GM13977 (cell line): ENCODE measurements at places on chromosomes 7 and 10.
A peak's percentile ranks its signal among the peaks of the same experiment; 100 is the strongest.

- DNase-seq = peak; percentile 79
These were observed 714 bp upstream of the KCND2 start for GRCh38 chr7:120272261-120272660.

GRCh38 chr7:140402178-140402835, 1.6 kb upstream of the RAB19 start:
- DNase-seq = no peak

- DNase-seq = no peak
These were observed 162.3 kb downstream of the SEM1 start for GRCh38 chr7:96547371-96547811.

GRCh38 chr7:139695588-139695987, 82.2 kb downstream of the HIPK2 start:
- DNase-seq = no peak

- no peak for DNase-seq
These were observed 1.5 kb downstream of the CFAP70 start for GRCh38 chr10:73357166-73357565.

DNA sequence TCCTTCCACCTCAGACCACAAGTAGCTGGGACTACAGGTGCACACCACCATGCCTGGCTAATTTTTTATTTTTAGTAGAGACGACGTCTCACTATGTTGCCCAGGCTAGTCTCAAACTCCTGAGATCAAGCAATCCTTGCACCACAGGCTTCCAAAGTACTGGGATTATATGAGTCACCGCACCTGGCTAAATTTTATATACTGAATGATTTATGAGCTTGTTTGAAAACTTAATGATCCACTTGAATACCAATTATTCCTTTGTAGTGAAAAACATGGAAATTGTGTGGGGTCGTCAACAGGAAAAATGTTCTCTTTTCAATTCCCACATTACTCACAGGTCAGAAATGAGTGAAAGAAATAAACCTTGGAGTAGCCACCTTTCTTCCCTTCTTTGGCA, 31.3 kb downstream of the RAPGEF5 start:
- DNase-seq = no peak

- no peak for DNase-seq
These were observed 83.9 kb downstream of the CHN2 start for GRCh38 chr7:29278337-29279069.

DNA sequence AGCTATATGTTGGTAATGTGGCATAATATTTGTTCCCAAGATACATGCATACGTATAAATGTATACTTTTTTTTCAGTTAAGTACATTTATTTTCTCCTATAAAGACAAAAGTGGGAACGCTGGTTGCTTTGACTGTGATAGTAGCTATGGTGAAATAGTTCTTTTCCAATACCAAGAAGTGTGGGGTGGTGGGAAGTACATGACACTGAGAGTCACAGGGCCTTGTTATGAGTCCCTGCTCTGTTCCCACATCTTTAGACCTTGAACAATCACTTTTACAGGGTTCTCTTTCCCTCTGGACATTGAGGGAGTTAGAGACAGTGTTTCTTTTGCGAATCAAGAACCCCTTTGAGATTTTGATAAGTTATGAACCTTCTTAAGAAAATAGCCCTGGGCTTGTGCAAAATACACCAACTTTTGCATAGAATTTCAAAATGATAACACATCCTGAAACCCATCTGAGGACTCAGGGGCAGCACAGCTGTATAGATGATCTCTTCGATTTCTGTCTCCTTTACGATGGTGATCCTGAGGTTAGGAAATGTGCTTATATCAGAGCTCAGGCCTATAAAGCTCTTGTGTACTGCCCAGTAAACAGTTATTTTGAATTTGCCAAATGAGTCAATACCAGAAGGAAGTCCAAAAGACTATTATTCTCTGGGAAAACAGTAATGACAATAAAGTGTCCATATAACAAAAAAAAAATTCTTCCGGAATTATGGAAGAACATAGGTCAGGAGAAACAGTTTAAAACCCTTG, 1.1 kb downstream of the LMOD2 start:
- DNase-seq = no peak

- peak; percentile 2 for DNase-seq
These were observed 33.1 kb downstream of the NUDT1 start for GRCh38 chr7:2275101-2275500.

- no peak for DNase-seq
These were observed 5.1 kb downstream of the CACNA2D1 start for GRCh38 chr7:82438521-82438920.

DNA sequence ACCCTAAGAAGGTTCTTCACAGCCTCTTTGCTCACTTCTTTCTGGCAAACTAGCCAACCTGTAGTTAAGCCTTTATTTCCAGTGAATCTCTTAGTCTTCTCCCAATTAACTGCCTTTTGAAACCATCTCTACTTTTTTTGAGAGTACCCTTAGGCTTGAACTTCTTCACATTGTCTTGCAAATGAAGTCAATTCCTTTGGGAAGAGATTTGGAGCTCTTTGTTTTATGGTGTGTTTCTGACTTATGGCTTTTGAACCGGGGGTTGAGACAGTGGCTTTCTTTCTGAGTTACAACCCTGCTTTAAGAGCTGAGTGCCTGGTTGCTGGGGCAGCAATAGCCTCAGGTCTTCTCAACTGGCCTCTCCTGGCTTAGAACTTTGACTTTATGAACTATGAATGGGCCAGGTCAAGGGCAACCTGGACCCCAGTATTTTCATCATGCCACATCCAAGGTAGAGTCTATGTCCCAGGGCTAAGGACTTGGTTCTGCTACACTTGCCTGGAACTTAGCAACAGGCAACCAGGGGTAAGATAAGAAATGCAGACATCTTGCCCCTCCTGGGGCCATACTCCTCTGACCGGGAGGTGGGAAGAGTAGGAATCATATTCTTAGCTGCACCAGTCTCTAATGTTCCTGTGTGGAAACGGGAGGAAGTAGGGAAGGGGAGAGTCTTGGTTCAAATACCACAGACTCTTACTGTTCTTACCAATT, 53.0 kb downstream of the SP4 start:
- no peak for DNase-seq

DNA sequence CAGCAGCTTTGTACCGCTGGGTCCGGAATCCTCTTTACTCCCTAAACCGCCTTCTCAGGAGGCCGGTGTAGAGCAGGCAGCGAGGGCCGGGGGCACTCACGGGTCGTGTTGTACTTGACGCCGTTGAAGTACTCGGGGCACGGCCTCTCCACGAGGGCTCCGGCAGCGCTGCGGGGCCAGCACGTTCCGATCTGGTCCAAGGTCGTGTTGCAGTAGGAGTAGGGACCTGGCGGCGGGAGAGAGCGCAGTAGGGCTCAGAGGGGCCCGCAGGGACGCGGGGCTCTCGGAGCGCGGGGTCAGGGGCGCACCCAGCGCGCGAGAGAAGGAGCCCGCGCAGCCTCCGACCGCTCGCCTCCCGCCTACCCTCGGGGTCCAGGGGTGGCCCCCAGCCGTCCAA, 443 bp downstream of the CRHR2 start:
- DNase-seq = no peak

DNA sequence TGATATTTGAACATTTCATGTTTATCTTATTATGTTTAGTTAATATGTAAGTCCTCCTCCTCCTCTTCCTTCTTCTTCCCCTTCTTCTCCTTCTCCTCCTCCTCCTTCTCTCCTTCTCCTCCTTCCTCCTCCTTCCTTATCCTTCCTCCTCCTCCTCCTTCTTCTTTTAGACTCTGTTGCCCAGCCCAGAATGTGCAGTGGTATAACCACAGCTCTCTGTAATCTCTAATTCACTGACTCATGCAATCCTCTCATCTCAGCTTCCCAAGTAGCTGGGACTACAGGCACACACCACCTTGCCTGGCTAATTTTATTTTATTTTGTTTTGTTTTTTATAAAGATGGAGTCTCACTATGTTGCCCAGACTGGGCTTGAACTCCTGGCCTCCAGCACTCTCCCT, 83.4 kb upstream of the ODAD2 start:
- no peak for DNase-seq

GRCh38 chr10:69633673-69634635, 3.9 kb downstream of the FAM241B start:
- DNase-seq = no peak

GRCh38 chr10:117365612-117366011, 9.6 kb downstream of the PDZD8 start:
- DNase-seq = no peak
